Activated naive CD8-positive, alpha-beta T cell treated with anti-CD3 and anti-CD28 coated beads, Interleukin-2, amount 50 U/mL, for 24 hours (primary cell): ENCODE measurements at places on chromosomes 4 and X.

- DNase-seq: no peak
These were observed 19.0 kb upstream of the SYTL4 start for GRCh38 chrX:100750883-100751282.

GRCh38 chrX:129957241-129958082 is 25.0 kb upstream of the BCORL1 start:
- DNase-seq: peak; percentile 58

DNA sequence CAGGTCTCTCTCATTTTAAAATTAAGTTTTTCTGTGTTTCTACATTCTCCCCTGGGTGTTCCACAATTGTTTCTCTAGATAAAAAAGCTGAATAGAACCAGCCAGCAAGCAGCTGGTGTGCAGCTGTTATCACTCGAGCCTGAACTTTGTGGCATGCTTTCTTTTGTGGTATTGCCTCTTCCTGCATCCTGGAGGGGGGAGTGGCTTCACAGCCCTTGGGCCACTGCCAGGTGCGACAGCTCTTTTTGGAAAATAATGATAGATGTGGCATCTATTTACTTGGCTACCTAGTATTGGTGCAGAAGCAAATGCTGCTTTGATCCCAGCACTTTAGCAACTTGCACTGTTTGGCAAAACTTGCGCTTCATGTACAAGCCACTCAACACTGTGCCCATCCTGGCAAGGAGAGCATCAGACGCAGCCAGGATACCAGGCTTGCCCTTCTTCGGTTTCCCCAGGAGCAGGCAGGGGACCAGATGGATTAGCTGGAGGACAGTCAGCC is 69.4 kb downstream of the HMGB2 start:
- DNase-seq: peak; percentile 17

GRCh38 chr4:19823781-19824180 is 427.9 kb upstream of the SLIT2 start:
- DNase-seq: no peak

- DNase-seq: no peak
These were observed 68.5 kb upstream of the MAP9 start for GRCh38 chr4:155445306-155445705.

- DNase-seq: no peak
These were observed 10.4 kb downstream of the HAUS7 start for GRCh38 chrX:153459986-153460385.

- no peak for DNase-seq
These were observed 76.2 kb downstream of the ELOVL6 start for GRCh38 chr4:110122201-110122600.

DNA sequence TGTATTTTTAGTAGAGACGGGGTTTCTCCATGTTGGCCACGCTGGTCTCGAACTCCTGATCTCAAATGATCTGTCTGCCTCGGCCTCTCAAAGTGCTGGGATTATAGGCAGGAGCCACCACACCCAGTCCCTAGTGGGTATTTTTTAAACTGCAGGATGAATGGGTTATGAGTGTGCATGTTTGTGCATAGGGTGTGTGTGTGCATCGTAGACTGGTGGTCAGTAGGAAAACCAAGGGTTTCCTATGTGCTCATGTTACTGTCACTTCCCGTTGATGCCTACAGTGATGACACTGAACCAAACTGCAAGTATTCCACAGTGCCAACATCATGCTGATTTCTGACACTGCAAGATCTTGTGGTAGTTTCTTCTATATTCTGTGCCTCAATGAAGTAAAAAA is 41.1 kb downstream of the DDIT4L start:
- DNase-seq: no peak

- peak; percentile 51 for DNase-seq
These were observed 111.6 kb downstream of the DHX15 start for GRCh38 chr4:24472514-24473308.

DNA sequence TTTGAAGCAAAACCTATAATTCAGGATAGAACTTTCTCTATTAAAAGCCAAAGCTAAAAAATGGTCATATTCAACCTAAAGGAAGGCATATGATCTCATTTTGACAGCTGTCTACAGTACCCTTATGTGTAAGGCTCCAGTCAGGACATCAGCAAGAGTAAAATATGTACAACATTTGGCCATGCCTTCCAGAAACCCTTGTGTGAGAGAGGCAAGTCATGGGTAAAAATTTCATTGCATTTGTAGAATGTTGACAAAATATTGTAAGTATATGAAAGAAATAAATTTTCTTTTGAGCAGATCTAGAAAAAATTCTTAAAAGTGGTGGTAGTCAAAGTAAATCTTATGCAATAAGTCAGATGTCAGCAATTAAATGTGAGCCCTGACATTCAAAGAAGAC is 132.3 kb downstream of the SLC39A8 start:
- DNase-seq: no peak

GRCh38 chr4:2849267-2850152 is 5.9 kb downstream of the ADD1 start:
- DNase-seq: no peak

- DNase-seq: no peak
These were observed 73.9 kb upstream of the C4orf50 start for GRCh38 chr4:6092131-6092530.

GRCh38 chrX:25143596-25143995 is 127.8 kb upstream of the ARX start:
- DNase-seq: no peak
